Stimulated activated CD4-positive, alpha-beta T cell treated with anti-CD3 and anti-CD28 coated beads, Interleukin-1b, Interleukin-23, amount 100 ng/mL, for 24 hours (primary cell): ENCODE measurements at places on chromosomes 12 and 14.

- DNase-seq = no peak
Measured at GRCh38 chr12:22029991-22030390, 16.0 kb upstream of the CMAS start.

DNA sequence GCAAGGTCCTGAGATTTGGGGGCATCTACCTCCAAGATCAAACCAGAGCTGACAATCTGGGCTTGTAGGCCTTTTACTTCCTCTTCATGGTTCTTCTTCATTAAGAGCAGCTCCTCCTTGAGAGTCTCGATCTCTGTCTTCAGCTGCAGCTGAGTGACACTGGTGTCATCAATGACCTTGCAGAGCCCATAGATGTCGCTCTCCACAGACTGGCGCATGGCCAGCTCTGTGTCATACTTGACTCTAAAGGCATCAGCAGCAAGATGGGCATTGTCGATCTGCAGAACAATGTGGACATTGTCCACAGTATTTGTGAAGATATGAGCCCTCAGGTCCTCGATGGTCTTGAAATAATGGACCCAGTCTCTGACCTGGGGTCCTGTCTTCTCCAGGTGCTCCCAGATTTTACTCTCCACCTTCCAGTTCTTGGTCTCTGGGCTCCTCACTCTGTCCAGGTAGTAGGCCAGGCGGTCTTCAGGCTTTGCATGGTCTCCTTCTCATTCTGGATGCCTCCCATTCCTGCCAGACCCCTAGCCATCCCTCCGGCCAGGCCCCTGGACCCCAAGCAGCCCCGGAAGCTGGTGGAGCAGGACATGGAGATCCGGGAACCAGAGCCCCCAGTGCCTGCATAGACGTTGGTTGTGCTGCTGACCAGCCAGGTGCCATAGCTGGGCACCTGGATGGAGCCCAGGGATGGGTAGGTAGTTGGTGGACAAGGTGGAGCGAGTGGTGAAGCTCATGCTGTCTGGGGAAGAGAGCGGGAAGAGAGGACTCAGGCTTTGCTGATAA lies 141.0 kb downstream of the MSRB3 start:
- no peak for DNase-seq

DNA sequence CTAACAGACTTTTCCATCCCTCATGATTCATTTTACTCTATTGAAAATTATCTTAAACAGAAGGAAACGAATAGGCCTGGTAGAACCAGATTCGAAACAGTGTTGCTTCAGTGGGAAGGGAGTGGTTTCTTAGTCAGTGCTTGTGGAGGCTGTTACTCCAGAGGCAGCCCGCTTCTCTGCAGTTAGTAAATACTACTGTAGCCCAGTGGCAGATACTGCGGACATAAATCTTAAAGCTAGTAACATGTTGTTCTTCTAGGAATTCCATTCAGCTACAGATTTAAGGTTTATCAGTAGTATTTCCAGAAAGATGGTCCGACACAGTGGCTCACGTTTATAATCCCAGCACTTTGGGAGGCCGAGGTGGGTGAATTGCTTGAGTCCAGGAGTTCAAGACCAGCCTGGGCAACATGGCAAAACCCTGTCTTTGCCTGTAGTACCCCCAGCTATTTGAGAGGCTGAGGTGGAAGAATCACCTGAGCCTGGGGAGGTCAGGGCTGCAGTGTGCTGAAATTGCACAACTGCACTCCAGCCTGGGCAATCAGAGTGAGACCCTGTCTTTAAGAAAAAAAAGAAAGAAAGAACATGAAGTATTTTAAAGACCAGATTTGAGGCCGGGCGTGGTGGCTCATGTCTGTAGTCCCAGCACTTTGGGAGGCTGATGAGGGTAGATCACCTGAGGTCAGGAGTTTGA lies 45.9 kb downstream of the DIP2B start:
- no peak for DNase-seq

- DNase-seq = no peak
Measured at GRCh38 chr12:85299053-85299452, 19.0 kb downstream of the ALX1 start.

DNA sequence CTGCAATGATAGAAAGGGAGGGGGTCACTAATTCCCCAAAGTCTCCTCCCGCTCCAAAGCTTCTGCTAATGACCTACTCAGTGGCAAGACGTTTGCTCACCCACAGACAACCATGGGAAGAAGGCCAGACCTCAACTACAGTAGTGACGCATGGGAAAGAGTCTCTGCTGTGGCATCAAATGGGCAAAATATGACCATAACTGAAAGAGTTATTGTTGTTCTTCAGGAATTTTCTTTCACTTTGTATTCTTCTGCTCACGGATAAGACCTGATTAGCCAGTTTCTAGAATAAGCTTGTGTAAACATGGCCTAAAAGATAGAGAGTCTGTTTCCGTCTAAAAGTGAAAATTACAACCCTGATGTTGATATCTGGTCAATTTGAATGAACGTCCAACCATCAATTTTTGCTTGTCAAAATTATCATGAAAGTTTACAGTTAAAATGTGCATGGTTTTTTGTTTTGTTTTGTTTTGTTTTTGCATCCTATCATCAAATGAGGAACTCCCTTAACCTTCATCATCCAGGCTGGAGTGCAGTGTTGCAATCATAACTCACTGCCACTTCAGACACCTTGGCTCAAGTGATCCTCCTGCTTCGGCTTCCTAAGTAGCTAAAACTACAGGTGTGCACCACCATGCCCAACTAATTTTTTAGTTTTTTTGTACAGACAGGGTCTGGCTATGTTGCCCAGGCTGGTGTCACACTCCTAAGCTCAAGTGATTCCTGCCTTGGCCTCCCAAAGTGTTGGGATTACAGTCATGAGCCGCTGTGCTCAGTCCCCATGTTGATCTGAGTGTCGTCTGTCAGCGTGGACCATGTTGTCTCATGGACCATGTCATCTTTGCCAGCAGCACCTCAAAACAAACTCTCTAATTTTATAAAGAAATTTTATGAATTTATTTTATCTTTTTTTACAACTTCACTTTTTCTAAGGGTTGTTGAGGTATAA lies 7.0 kb downstream of the KRT6B start:
- DNase-seq = no peak

- DNase-seq = no peak
Measured at GRCh38 chr12:118183711-118184110, 47.8 kb downstream of the PEBP1 start.

- no peak for DNase-seq
Measured at GRCh38 chr12:97680751-97681150, 218.1 kb downstream of the RMST start.
